Adrenal gland (tissue), 19 donors: ENCODE measurements at places on chromosomes 13 and 19. TPM values are rescaled to one million over a fixed set of nuclear protein-coding genes. Genes with fewer than 3 reads are reported as not detected.

Gene DLEU7
- total RNA-seq: 1.1 TPM

Gene ZNF790
- total RNA-seq: 10.8 TPM

Gene ZNF433
- 4.9 TPM for total RNA-seq

Gene KIR2DL1
- total RNA-seq: not detected

Gene SPRYD7
- total RNA-seq: 6.2 TPM

Gene LACC1
- total RNA-seq: 8.8 TPM

Gene C19orf38
- total RNA-seq: 1.9 TPM

Gene ETV2
- total RNA-seq: not detected

Gene ZNF799
- total RNA-seq: 3.6 TPM

Gene STARD13
- total RNA-seq: 42.7 TPM

Gene C19orf12
- total RNA-seq: 49.7 TPM

Gene MEIS3
- 6.1 TPM for total RNA-seq

Gene MEF2B
- 0.45 TPM for total RNA-seq

Gene MEIOSIN
- not detected for total RNA-seq

Gene FAAP24
- total RNA-seq: 2.9 TPM

Gene SIRT6
- 28.3 TPM for total RNA-seq

Gene PLIN3
- total RNA-seq: 64.9 TPM

Gene ZNF610
- 4.3 TPM for total RNA-seq

Gene AMH
- total RNA-seq: 0.42 TPM

Gene TINCR
- total RNA-seq: not detected

Gene URAD
- not detected for total RNA-seq

Gene PCP2
- total RNA-seq: not detected

Gene ZFP28
- 4.2 TPM for total RNA-seq

Gene CYP4F22
- not detected for total RNA-seq
